ENCODE measurements at places on chromosomes 3 and 15.

- DNase-seq, result no peak
Measured at GRCh38 chr15:80885016-80885579, 104.5 kb downstream of the MESD start.

GRCh38 chr15:101185770-101186169 lies 66.1 kb downstream of the CHSY1 start:
- DNase-seq, result no peak

GRCh38 chr3:151673974-151674373 lies 59.8 kb upstream of the AADACL2 start:
- DNase-seq, result no peak

DNA sequence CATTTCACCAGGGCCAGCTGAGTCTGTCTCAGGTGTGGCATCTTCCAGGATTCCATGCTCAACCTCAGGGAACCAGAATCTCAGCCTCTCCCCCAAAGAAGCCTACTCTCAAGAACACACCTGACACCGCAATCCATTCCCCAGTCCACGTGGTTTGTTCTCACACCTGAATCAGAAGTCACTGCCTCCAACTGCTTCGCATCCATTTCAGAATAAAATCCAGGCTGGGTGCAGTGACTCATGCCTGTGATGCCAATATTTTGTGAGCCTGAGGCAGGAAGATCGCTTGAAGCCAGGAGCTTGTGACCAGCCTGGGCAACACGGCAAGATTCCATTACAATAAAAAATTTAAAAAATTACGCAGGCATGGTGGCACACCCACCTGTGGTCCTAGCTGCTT lies 212.2 kb downstream of the FOXP1 start:
- peak; percentile 52 for DNase-seq

- peak; percentile 21 for DNase-seq
Measured at GRCh38 chr3:114362815-114363214, 69.0 kb downstream of the TIGIT start.

DNA sequence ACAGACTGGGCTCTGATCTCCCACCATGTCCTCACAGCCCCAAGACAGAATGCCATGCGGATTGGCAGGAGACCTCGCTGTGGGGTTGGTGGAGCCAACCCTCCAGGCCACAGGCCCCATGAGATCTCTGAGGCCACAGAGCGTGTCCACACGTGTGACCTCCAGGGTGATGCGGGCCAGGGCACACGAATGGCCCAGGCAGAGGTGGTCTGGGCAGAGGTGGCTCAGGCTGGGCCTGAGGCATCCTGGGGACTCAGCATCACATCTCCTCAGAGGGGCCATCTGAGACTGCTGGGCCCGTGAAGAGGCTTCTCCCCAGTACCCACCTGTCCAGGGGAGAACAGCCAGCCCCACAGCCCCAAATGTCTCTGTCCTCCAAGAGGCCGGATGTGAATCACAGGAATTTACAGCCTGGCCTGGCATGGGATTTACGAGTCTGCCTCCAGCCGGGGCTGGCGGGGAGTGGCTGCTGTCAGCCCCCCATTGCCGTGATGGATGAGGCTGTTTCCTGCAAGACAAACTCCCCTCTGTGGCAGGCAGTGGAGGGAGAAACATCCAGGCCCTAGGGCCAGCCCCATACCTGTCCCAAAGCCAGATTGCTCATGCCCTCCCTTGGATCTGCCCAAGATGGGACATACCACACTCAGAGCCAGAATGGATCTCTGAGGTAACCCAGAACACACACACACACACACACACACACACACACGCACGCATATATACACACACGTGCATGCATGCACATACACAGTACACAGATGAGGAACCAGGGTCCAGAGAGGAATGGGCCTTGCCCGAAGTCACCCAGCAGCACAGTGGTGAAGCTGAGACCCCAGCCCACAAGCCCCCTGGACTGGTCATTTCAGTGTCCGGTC lies 208.3 kb downstream of the TBC1D2B start:
- DNase-seq, result peak; percentile 29

GRCh38 chr15:73681063-73681462 lies 3.1 kb upstream of the CD276 start:
- no peak for DNase-seq

DNA sequence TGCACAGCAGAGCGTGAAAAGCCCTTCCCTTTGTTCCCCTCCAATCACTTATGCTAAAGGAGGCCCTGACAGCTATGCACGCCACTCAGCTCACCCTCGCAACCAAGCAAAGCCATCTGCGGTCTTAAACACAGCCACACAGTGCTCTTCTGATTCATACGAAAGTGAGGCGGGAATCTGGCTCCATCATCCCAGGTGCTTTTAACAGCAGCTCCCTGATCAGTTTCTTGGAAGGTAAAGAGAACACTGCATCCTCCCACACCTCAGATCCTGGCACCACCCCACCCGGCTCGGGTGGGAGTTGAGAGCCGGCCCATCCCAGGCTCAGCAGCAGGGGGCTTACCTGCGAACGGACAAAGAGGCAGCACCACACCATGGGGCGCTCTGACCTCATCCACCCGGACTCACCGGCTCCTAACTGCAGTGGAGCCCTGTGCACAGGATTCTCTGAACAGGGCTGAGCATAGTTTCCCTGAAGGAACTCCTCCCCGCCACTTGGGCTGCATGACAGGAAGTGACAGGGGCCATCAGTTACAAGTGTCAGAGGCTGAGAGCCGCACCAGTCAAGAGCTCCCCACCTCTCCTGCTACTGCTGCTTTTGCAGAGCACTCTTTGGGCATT lies 114.3 kb upstream of the ARHGEF3 start:
- DNase-seq, result no peak

DNA sequence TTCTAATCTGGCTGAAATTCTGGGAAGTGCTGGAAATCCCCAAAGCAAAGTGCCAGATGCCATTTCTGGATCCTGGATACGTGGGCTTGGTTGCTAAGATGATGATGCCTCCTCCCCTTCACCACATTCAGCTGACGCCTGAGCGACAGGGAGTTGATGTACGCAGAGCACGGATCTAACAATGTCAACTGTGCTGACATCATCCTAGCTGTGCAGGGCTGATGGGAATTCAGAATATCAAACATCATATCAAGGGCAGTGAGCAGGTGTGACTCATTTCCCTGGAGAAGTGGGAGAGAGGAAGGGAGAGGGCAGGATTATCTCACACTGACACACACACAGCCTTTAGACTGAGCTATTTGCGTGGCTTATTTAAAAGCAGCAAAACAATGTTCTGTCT lies 92.6 kb upstream of the ZBTB20 start:
- peak; percentile 92 for DNase-seq

GRCh38 chr3:196263819-196264218 lies 23.7 kb downstream of the PCYT1A start:
- no peak for DNase-seq

- no peak for DNase-seq
Measured at GRCh38 chr15:53962646-53963561, 15.3 kb upstream of the UNC13C start.

DNA sequence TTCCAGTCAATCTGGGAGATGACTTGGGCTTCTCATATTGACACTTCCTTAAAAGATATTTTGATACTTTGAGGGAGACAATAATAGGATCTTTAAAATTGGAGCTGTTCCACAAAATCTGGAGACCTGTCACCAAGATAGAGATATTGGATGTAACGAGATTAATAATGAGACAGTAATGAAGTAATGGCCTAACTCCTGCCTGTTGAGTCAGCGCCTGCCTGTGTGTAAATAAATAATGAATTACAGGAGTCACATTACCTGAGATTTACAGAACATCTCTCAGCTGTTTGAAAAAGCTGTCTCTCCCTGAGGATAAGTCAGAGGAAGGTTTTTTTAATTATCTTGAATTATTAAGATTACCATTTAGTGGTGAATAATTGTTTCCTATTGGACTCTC lies 43.8 kb upstream of the MITF start:
- no peak for DNase-seq

GRCh38 chr3:131143802-131144201 lies 117.1 kb downstream of the NEK11 start:
- no peak for DNase-seq

GRCh38 chr3:13051066-13051465 lies 22.2 kb downstream of the IQSEC1 start:
- no peak for DNase-seq

DNA sequence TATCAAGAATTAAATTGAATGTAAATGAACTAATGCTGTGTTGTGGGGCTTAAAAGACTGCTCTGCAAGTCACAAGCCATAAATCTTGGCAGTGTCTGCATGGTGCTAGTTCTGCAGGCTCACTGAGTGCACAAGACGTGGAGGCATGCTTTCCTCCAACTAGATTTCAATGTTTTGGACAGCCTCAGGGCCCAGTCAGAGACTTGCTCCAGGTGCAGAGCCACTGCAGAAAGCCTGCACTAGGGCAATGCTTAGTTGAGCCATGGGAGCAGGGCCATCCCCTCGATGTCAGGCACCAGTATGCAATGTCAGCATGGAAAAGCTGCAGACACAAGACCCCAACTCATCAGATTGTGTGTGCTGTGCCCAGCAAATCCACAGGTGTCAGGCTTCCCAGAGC lies 234.5 kb upstream of the CDIN1 start:
- DNase-seq, result no peak

DNA sequence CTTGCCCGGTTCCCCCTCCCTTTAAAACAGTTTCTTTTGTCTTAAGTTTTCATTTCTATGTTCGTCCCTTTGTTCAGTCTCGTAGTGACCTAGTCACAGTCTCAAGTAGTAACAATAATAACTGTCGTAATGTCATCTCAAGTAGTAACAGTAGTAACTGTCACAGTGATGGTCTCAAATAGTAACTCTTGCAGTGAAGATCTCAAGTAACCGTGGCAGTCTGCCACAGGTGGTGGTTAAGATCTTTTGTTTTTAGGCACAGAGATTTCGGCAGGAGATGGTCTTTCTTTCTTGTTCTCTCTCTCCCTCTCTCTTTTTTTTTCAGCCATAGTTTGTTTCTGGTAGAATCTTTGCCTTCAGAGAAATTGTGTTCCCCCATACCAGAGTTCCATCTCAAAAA lies 656.0 kb upstream of the SGO1 start:
- DNase-seq, result no peak

- no peak for DNase-seq
Measured at GRCh38 chr3:114721864-114722263, 425.2 kb downstream of the ZBTB20 start.

GRCh38 chr15:33825453-33825852 lies 142.8 kb upstream of the CHRM5 start:
- no peak for DNase-seq

DNA sequence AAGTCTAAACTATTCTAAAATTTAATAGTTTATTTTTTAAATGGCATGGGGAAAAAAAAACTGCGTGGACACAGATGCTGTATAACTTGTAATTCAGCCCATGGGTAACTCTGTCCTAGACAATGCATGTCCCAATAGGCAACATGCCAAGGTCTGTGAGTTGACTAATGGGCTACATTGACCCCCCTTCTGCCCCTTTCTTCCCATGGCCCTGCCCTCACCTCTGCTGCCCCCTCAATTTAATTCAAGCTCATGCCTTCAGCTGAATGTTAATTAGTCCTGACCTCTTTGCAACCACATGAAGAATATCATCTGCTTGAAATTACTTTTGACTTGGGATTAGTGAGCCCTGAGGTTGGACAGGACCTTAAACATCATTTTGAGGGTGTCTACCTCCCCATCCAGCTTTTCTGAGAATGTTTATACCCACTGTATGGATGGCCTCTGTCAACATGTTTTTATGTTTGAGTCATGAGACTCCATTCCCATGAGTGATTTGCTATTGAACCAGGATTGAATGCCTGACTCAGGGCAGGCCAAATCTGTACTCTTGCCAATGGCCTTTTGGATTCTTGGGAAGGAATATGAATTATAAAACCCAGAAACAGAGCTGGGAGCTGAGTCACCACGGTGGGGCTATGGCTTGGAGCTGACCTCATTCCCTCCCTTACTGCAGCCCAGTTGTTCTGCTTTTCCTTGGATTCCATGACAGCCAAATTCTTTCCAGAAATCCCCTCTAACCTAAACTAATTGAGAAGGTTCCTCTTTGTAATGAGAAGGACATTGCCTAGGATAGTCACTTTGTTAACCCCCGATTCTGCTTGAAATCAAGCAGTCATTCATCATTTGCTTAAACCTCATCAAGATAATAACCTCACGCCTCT lies 33.5 kb upstream of the PDE8A start:
- peak; percentile 77 for DNase-seq

GRCh38 chr3:171871392-171872274 lies 28.5 kb downstream of the TMEM212 start:
- DNase-seq, result no peak

GRCh38 chr3:149473357-149474249 lies 894 bp upstream of the TM4SF4 start:
- peak; percentile 81 for DNase-seq

- no peak for DNase-seq
Measured at GRCh38 chr3:150450916-150451315, 42.8 kb downstream of the TSC22D2 start.

- DNase-seq, result no peak
Measured at GRCh38 chr15:59148153-59148833, 43.3 kb downstream of the CCNB2 start.

GRCh38 chr3:165984589-165984988 lies 147.4 kb upstream of the BCHE start:
- no peak for DNase-seq

DNA sequence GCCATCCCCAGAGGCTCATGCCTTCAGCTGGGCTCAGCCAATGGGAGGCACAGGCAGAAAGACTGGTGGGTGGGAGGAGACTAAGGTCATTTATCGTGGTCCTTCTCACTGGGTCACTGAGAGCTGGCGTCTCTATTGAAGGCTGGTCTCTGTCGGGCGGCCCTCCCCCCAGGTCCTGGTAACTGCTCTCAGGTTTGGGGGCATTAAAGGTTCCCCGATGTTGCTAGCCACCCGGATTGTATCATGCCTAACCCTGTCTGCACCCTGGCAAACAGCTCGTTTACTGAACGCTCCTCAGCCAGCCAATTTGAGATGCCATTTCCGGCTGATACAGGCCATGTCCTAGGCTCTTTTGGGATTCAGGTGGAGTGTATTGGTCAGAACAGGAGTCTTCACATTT lies 10.5 kb downstream of the SELENOS start:
- DNase-seq, result no peak

- no peak for DNase-seq
Measured at GRCh38 chr3:24460974-24461373, 33.7 kb downstream of the THRB start.

- DNase-seq, result peak; percentile 33
Measured at GRCh38 chr3:110821586-110821985, 250.0 kb upstream of the NECTIN3 start.

GRCh38 chr3:68759526-68760035 lies 172.8 kb downstream of the TAFA4 start:
- DNase-seq, result no peak

DNA sequence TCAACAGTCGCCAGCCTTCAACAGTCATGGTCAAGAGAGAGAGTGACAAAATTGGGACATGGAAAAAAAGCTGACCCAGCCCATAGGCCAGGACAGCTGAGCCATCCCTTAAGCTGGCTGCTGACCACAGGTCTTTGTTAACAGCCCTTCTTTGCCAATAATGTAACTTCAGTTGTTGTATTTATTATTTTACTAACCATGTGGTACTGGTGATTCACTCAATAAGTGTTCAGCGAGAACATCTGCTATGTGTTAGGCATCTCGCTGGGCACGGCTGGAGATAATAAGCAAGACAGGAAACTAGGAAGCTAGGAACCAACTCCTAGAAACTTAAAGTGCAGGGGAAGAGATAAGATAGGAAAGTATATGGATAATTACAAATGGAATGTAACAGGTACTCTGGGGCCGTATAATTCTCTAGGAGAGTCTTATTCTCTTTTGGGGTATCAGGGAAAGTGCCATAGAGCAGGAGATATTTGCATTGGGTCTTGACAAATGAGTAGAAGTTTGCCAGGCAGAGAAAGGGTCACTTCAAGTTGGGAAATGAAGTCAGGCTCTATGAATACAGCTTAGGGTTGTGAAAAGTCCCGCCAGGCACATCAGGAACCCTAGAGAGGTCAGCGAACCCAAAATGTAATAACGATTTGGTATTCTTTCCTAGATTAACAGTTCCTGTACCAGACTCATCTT lies 84.0 kb upstream of the TRA2B start:
- peak; percentile 78 for DNase-seq

Measured in mammary epithelial cell (primary cell).